ENCODE measurements at places on chromosomes 2 and 18. TPM values are rescaled to one million over a fixed set of nuclear protein-coding genes. Genes with fewer than 3 reads are reported as not detected.

DNA sequence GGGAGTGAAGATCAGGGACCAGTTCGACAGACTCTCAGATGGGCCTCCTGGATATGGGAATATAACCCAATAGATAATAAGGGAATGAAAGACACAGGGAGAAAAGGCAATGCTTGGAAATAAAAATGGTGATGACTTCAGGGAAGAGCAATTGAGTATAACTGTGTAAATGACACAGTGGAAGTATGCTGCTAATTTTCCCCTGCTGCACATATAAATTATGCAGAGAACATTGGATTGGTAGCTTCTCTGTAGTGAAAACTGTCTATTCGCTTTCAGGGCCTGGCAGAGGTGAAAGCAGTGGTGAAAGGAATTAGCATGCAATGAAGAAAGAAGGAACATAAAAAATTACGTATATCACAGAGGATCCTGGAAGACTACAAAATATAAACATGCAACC lies 398.2 kb upstream of the CDH2 start:
- no peak for DNase-seq

DNA sequence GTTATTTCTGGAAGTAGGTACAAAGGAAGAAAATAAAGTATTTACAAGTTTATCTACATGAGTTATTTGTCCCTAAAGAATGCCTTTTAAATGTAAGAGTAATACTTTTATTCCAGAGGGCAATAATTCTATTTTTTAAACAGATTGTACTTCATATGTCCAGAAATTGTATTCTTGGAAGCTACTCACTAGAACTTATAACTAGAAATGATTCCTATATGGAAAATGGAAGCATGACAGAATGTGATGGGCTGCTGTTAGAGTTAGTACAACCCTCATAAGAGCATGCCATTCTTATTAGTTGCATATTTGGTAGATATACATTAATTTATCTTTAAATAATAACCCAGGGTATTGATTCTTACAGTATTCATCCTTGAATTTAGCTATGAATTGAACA lies 362.0 kb downstream of the FSIP2 start:
- no peak for DNase-seq

- DNase-seq = no peak
These were observed 69.3 kb upstream of the HK2 start for GRCh38 chr2:74764429-74765272.

Gene AGXT
- 1.1 TPM for polyA plus RNA-seq

GRCh38 chr18:32732165-32732564 lies 40.7 kb downstream of the KLHL14 start:
- DNase-seq = no peak

DNA sequence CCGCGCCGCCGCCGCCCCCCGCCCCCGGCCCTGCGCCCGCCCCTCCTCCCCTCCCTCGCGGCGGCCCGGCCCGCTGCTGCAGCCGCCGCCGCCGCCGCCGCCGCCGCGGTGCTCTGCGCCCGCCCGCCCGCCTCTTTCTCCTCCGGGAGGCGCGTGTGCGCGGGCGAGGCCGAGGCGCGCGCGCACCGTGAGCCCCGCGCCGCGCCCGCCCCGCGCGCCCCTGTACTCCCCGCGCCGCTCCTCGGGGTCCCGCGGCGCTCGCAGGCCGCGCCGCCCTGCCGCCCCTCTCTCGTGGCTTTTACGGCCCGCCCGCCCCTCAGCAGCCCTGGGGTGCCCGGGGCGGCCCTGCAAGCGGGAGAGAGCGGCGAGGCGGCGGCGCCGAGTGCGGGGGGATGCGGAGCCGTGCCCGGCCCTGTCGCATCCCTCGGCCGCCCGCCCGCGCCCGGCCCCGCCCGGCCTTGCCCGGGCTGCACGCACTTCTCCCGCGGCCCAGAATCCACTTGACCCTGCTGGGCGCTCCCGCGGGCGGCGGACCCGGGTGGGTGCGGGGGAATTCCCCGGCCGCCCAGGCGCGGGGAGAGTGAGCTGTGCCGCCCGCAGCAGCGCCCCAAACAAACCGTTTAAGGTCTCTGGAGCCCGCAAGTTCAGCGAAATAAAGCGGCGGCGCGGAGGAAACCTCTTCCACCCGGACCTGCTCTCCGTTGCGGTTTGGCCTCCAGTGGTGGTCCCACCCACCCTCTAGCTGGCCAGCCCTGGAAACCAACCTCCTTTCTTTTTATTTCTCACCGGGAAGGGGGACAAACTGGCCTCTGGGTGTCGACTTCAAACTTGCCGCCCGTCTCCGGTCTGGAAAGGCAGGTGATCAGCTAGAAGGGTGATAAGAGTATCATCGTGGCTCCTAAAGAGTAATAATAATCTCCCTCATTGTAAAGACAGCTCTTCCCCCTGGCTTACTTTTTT lies 37.4 kb downstream of the AFF3 start:
- peak; percentile 86 for DNase-seq

Gene RRM2
- polyA plus RNA-seq = 45.9 TPM

Gene SULT1C4
- 9.2 TPM for polyA plus RNA-seq

DNA sequence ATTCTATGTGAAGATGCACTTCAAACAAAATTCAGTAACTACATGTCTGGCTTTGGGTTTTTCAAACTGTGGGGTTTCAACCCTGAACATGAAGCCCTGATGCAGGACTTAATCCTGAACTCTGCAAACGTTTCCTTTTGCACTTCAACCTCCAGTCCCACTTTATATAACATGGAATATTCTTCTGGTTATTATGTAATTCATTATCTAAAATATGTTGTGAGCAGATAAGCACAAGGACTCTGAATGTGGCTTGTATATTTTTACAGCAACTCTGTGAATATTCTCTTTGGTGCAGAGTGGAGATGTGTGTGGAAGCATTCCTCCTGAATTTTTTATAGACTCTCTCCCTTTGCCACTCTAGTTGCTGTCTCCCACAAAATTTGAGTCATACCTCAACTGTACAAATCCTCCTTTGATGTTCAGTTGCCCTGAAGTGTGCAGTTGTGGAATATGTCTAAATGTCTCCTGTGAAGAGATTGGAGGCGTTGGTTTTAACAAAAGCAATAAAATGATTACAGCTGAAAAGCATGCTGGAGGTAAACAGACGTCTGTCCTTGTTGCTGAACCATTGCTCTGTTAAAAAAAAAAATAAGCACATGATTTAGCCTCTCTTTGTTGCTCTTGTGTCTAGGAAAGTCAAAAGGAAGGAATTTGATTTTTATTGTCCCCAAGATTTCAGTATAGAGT lies 205.1 kb upstream of the NRP2 start:
- no peak for DNase-seq

Gene B3GNT7
- polyA plus RNA-seq = 3.4 TPM

Gene DOK6
- polyA plus RNA-seq = 1.6 TPM

Gene IL36B
- polyA plus RNA-seq = not detected

Gene IL18R1
- polyA plus RNA-seq = 0.31 TPM

Gene DLGAP1
- 8.0 TPM for polyA plus RNA-seq

DNA sequence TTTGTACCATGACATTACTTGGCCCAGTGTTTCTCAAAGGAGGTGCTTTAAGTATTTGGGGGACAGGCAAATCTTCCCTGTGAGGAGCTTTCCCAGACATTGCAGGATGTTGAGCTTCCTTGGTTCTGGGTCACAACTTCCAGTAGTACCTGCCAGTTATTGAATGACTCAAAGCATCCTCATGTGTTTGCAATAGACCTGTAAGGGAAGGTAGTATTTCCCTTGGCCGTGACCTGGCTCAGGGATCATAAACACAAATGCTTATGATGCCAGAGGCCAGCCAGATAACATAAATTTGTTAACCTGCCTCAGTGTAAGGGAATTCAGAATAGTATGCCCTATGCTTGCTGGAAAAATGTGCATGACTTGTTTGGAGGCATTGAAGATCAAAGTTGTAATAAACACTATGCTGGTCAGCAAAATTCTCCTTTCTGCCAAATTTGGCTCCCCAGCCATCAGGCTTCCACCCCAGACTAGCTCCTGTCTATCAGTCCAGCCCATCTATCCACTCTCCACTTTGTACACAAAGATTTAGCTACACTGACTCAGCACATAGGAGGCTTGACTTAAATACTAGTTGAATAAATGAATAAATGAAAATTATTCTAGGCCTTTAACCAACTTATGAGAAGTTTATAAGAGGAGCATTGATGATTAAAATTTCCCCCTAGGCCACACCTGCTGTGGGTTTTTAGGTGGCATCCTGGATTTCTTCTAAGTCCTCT lies 102.0 kb upstream of the EFEMP1 start:
- no peak for DNase-seq

DNA sequence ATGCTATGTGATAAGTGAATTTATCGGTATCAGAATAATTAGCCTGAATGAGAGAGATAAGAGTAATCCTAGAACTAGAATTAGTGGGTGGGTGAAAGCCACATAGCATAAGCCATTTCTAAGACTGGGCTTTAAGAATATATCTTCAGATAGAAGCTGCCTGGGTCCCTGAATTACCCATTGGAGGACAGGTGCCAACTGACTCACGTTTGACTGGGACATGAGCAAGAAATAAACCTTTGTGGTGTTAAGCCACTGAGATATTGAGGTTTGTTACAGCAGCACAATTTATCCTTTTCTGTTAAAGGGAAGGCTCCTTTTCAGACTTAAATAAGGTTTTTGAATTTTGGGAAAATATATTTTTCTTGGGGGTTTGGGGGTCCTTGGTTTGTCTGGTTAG lies 95.9 kb downstream of the POLE4 start:
- no peak for DNase-seq

Gene CD28
- polyA plus RNA-seq = 0.15 TPM

GRCh38 chr2:232865165-232865564 lies 4.9 kb upstream of the SNORC start:
- DNase-seq = no peak

DNA sequence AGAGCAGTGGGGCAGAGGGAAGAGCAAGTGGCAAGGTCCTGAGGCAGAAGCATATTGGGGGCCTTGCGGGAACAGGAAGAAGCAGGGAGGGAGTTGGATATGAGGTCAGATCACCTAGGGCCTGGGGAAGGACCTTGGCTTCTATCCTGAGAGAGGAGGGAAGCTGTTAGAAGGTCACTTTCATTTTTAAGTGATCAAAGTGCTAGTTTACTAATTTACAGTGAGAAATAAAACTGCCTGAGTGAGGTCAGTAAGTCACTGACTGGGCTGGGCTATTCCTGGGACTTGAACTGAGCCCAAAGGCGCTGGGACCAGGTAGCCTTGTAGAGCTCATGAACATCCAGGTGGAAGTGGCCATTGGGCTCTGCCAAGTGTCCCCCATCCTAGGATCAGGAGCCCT lies 76.6 kb upstream of the B3GNT7 start:
- no peak for DNase-seq

Gene BOD1L2
- polyA plus RNA-seq = not detected

Gene ST8SIA3
- 38.4 TPM for polyA plus RNA-seq

Gene MC4R
- polyA plus RNA-seq = not detected

DNA sequence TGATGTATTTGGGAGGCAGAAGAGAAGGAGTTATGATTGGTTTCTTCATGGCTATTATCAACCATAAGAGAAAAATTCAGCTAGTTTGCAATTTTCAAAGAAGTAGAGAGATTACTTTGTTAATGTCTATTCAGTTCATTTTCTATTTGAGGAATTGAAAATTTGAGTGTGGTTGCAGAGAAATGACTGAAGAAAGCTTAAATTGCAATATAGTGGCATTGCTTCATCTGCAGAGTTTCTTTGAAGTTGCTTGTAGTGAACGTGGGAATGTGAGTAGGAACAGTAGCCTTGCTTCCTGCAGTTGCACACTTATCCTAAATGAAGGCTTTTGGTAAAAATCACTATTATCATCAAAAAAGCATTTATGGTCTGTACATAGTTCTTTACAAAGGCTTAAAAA lies 14.7 kb upstream of the CYRIA start:
- DNase-seq = no peak

Gene RTKN
- polyA plus RNA-seq = 58.0 TPM

DNA sequence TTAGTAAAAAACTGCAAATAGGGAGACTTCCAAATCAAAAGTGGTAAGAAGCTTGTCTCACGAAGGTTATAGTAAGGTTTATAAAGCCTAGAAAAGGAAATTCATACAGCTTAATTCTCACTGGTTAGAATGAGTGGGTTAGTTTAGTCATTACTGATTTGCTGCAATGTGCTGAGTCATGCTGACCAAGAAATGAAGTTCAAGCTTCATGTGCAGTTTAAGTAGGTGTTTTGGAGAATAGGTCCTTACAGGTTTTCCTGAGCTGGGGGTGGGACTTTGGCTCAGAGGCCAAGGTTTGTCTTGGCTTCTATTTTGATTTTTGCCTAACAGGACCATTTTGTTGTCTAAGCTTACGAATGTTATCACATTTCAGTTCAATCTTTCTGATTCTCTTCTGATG lies 15.1 kb downstream of the CLIP4 start:
- no peak for DNase-seq

Gene FLACC1
- not detected for polyA plus RNA-seq

DNA sequence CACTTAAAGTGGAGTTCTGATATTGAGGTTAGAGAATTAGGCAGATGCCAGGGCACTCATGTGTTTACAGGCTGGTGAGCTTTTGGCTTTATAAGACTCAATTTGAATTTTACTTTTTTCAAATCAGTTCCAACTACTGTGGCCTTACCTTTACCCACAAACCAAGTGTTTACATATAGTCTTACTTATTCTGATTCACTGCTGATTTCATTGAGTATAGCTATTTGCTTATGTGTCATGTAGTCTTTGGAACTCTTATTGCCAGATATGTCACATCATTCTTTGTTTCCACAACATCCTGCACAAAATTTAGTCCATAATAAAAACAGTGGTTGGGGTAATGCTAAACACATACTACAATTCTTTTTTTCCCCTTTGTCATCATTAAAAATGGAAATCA lies 96.5 kb downstream of the XIRP2 start:
- DNase-seq = no peak

Gene C1GALT1C1L
- not detected for polyA plus RNA-seq

Gene ZNF236
- 3.8 TPM for polyA plus RNA-seq

DNA sequence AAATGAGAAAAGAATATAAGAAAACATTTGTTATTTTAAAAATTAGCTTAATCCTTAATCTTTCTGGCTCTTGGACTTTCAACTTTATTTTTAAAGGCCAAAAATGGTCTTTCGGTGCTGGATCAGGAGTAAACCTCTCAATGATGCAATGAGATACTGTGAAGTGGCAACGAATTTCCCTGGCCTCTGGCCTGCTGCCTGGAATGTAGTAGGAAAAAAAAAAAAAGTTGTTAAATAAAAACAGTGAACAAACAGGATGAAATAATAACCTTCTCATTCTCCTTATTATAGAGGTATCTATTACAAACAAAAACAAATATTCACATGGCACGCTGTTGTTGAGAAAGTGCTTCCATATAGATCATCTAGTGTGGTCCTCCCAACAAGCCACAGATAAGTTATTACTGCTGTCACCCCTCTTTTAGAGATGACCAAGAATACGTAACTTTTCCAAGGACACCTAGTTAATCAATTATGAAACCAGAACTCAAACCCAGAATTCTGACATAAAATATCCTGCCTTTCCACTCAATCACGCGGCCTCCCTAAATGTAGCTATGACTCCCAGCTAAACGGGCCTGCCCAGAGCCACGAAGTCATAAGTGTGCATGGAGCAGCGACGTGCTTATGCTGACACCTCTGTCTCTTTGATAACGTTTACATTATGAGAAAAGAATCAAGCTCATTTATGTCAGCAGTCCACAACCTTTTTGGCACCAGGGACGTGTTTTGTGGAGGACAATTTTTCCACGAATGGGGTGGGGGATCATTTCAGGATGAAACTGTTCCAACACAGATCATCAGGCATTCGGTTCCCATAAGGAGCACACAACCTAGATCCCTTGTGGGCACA lies 170.9 kb downstream of the BCL2 start:
- DNase-seq = no peak

All from brain (organoid and tissue), 16 donors.